Astrocyte (in vitro differentiated cells and primary cell): ENCODE measurements at places on chromosomes 3 and 15.
A peak's percentile ranks its signal among the peaks of the same experiment; 100 is the strongest.

GRCh38 chr15:82186719-82187406, 75.7 kb downstream of the EFL1 start:
- DNase-seq, result no peak
- H3K27me3 ChIP-seq, result no peaks in the 10 kb centered on the region
- H3K27ac ChIP-seq, result no peak overlapping the region
- no peak overlapping the region for H3K4me3 ChIP-seq
- H3K36me3 ChIP-seq, result no peaks in the 10 kb centered on the region

GRCh38 chr15:89857673-89858072, 36.1 kb downstream of the AP3S2 start:
- H3K4me3 ChIP-seq, result no peak overlapping the region
- no peak for DNase-seq
- H3K27me3 ChIP-seq, result no peaks in the 10 kb centered on the region
- H3K27ac ChIP-seq, result no peak overlapping the region
- H3K36me3 ChIP-seq, result peaks cover 14% of the 10 kb centered on the region
- H3K4me1 ChIP-seq, result no peaks in the 10 kb centered on the region

- no peak for DNase-seq
- H3K4me3 ChIP-seq, result no peak overlapping the region
- H3K36me3 ChIP-seq, result no peaks in the 10 kb centered on the region
- H3K27me3 ChIP-seq, result no peaks in the 10 kb centered on the region
Measured at GRCh38 chr15:24919446-24919845, 35.3 kb upstream of the SNRPN start.

DNA sequence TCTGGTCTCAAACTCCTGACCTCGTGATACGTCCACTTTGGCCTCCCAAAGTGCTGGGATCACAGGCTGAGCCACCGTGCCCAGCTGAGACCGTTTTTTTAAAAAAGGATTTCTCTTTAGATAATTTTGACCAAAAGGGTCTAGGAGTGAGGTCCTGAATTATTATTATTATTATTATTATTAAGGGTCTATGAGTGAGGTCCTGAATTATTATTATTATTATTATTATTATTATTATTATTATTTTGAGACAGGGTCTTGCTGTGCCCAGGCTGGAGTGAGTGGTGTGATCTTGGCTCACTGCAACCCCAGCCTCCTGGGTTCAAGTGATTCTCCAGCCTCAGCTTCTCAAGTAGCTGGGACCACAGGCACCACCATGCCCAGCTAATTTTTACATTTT, 20.6 kb upstream of the ARID3B start:
- DNase-seq, result no peak
- no peak overlapping the region for H3K27ac ChIP-seq
- H3K4me3 ChIP-seq, result no peak overlapping the region
- H3K36me3 ChIP-seq, result no peaks in the 10 kb centered on the region
- no peaks in the 10 kb centered on the region for H3K27me3 ChIP-seq
- H3K4me1 ChIP-seq, result peaks cover 7% of the 10 kb centered on the region

DNA sequence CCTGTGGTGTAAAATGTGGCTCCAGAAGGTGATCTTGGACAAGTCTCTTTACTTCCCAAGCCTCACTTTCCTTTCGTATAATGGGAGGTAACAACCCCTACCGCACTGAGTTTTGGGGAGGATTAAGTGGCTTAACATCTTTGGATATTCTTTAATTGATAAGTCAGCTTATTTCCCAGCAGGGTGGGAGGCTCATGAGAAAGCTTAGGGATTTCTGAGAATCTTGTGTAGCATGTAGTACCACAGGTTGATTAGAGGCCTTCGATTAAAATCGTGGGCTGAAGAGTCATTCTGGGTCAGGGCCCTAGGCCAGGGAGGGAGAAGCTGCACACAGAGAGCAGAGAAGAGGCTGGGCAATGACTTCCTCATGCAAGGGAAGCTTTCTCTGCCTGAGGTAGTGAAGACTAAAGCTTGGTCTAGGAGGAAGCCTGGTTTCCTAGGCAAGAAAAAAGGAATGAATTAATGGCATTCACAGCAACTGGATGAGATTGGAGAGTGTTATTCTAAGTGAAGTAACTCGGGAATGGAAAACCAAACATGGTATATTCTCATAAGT, 1.5 kb upstream of the NMNAT3 start:
- no peak overlapping the region for H3K4me3 ChIP-seq
- no peak for DNase-seq
- H3K27ac ChIP-seq, result no peak overlapping the region
- no peaks in the 10 kb centered on the region for H3K27me3 ChIP-seq
- no peaks in the 10 kb centered on the region for H3K4me1 ChIP-seq

- peaks cover 5% of the 10 kb centered on the region for H3K4me1 ChIP-seq
- H3K27me3 ChIP-seq, result no peaks in the 10 kb centered on the region
- H3K4me3 ChIP-seq, result no peak overlapping the region
- no peaks in the 10 kb centered on the region for H3K36me3 ChIP-seq
Measured at GRCh38 chr15:29618586-29618985, 203.7 kb downstream of the TJP1 start.

- H3K36me3 ChIP-seq, result peaks cover 31% of the 10 kb centered on the region
- no peak overlapping the region for H3K4me3 ChIP-seq
- peaks cover 6% of the 10 kb centered on the region for H3K4me1 ChIP-seq
- no peak overlapping the region for H3K27ac ChIP-seq
- H3K27me3 ChIP-seq, result no peaks in the 10 kb centered on the region
Measured at GRCh38 chr3:128100161-128100560, 23.5 kb downstream of the RUVBL1 start.

GRCh38 chr3:25910997-25911396, 121.1 kb downstream of the OXSM start:
- no peak overlapping the region for H3K4me3 ChIP-seq
- H3K36me3 ChIP-seq, result no peaks in the 10 kb centered on the region
- no peaks in the 10 kb centered on the region for H3K4me1 ChIP-seq
- no peaks in the 10 kb centered on the region for H3K27me3 ChIP-seq
- no peak for DNase-seq
- no peak overlapping the region for H3K27ac ChIP-seq

DNA sequence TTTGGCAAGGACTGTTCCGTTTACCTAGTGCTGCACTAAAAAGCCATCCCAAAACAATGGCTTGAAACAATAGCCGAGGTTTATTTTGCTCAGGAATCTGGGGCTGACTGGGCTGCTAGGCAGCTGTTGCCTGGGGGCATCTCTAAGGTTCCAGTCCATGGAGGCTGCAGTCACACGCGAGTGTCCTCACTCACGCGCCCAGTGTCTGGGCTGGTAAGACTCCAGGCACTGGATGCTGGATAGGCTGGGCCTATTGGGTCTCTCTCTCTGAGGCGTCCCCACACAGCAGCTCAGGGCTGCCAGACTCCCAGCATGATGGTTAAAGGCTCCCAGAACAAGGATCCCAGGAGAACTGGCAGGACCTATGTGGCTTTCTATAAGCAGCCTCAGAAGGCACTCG, 34.2 kb downstream of the ALS2CL start:
- H3K27ac ChIP-seq, result no peak overlapping the region
- H3K4me1 ChIP-seq, result peaks cover 10% of the 10 kb centered on the region
- no peaks in the 10 kb centered on the region for H3K36me3 ChIP-seq
- H3K27me3 ChIP-seq, result peaks cover 7% of the 10 kb centered on the region
- DNase-seq, result no peak
- H3K4me3 ChIP-seq, result no peak overlapping the region

DNA sequence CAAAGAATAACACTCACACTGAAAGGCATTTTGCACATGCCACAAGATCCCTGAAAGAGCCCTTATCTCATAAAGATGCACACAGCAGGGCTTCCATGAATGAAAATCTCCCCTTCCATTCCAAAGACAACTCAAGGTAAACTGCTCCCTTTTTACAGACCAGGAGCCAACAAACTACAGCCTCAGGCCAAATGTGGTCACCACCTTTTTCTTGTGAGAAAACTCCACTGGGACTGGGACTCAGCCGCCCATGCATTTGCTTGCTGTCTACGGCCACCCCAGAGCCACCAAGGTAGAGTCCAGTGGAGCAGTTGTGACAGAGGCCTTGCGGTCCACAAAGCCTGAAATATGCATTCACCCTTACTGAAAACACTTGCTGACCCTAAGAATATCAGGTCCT, 334.8 kb downstream of the OCA2 start:
- H3K27me3 ChIP-seq, result no peaks in the 10 kb centered on the region
- no peak overlapping the region for H3K4me3 ChIP-seq
- no peak overlapping the region for H3K27ac ChIP-seq
- no peak for DNase-seq
- H3K4me1 ChIP-seq, result no peaks in the 10 kb centered on the region

- no peak overlapping the region for H3K27ac ChIP-seq
- no peak for DNase-seq
- H3K4me3 ChIP-seq, result no peak overlapping the region
Measured at GRCh38 chr15:46304321-46304720, 669.5 kb downstream of the SQOR start.

DNA sequence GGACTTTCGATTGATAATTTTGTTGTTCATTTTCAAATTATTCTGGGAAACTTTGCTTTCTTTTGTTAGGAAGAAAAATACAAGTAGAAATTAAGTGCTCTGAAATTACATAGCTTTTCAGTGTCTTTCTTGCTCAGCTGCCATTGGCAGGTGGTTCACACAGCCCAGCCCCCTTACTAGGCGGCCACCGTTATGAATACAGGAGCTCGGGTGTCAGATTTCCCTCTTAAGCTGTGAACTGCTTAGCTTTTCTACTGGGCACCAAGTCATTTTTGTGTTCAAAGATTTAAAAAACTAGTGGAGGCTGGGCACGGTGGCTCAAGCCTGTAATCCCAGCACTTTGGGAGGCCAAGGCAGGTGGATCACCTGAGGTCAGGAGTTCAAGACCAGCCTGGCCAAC, 55.2 kb downstream of the HMG20A start:
- no peaks in the 10 kb centered on the region for H3K27me3 ChIP-seq
- no peak overlapping the region for H3K27ac ChIP-seq
- DNase-seq, result no peak
- peaks cover 1% of the 10 kb centered on the region for H3K4me1 ChIP-seq
- no peak overlapping the region for H3K4me3 ChIP-seq

DNA sequence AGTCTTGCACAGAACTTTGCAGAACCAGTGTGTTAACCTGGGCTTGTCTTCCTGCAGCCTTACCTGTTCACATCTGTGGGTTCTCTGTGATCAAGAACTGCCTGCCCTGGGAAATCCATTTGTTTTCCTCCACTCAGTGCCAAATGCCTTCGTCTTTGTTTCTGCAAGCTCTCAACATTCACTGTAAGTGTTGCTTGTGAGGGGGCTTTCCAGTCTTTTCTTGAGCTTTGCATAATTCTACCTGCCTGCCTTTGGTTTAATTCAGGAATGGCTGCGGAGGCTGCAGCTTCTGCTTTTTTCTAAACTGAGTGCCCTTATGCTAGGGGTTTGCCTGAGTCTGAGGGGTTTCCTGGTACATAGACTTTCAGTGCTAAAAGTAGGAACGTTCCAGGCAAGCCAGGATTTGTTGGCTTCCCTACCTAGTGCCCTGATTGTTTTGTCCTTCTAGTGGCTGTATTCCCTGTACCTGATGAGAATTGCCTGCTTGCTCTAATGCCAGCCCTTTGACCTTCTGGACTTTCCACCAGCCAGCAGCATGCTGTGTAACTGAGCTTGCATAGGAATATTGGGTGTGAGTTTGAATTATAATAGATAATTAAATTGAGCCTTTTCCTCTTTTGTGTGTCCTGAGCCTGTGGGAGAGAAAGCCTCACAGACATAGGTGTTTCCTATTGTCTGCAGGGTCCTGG, 96.6 kb upstream of the CLSTN2 start:
- H3K27ac ChIP-seq, result no peak overlapping the region
- no peak overlapping the region for H3K4me3 ChIP-seq
- H3K4me1 ChIP-seq, result no peaks in the 10 kb centered on the region
- no peak for DNase-seq
- H3K36me3 ChIP-seq, result no peaks in the 10 kb centered on the region

DNA sequence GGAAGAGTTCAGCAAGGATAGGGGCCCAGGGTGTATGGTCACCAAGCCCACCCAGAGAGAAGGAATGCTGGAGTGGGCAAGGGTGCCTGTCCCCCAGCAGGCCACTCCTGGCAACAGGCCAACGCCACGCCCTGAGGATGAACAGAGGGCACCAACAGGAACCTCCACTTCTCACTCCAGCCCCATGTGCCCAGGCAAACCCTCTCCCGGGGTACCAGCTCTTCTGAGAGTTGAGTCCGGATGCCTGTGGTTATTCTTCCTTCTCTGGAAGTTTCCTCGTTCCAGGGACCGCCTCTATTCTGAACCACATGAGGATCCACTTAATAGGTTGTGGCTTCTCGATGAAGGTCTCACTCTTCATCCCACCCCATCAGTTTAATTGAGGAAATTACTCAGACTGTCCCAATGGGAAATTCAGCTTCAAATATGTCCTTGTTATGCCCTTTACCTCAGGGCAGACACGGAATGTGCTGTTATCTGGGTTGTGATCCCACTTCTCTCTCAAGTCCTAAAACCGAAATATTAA, 114.3 kb downstream of the LIPC start:
- peak overlapping the region; percentile 87 for H3K27ac ChIP-seq
- no peaks in the 10 kb centered on the region for H3K36me3 ChIP-seq
- peaks cover 2% of the 10 kb centered on the region for H3K27me3 ChIP-seq
- peak; percentile 44 for DNase-seq
- peaks cover 34% of the 10 kb centered on the region for H3K4me1 ChIP-seq

DNA sequence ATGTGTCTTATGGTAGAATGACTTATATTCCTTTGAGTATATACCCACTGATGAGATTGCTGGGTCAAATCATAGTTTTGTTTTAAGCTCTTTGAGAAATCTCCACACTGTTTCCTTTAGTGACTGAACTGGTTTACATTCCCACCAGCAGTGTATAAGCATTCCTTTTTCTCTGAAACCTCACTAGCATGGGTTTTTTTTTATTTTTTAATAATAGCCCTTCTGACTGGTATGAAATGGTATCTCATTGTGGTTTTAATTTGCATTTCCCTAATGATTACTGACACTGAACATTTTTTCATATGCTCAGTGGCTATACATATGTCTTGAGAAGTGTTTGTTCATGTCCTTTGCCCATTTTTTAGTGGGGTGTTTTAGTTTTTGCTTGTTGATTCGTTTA, 494.3 kb downstream of the SQOR start:
- peak; percentile 3 for DNase-seq
- H3K4me3 ChIP-seq, result no peak overlapping the region
- H3K36me3 ChIP-seq, result no peaks in the 10 kb centered on the region
- H3K27ac ChIP-seq, result no peak overlapping the region
- no peaks in the 10 kb centered on the region for H3K27me3 ChIP-seq

- H3K36me3 ChIP-seq, result no peaks in the 10 kb centered on the region
- H3K27me3 ChIP-seq, result no peaks in the 10 kb centered on the region
- H3K4me3 ChIP-seq, result no peak overlapping the region
- DNase-seq, result no peak
- H3K27ac ChIP-seq, result no peak overlapping the region
- peaks cover 27% of the 10 kb centered on the region for H3K4me1 ChIP-seq
Measured at GRCh38 chr15:98772895-98773294, 124.6 kb downstream of the IGF1R start.

- DNase-seq, result no peak
- H3K27ac ChIP-seq, result peak overlapping the region; percentile 96
- H3K4me1 ChIP-seq, result peaks cover 5% of the 10 kb centered on the region
Measured at GRCh38 chr15:57705746-57706404, 639 bp upstream of the POLR2M start.

DNA sequence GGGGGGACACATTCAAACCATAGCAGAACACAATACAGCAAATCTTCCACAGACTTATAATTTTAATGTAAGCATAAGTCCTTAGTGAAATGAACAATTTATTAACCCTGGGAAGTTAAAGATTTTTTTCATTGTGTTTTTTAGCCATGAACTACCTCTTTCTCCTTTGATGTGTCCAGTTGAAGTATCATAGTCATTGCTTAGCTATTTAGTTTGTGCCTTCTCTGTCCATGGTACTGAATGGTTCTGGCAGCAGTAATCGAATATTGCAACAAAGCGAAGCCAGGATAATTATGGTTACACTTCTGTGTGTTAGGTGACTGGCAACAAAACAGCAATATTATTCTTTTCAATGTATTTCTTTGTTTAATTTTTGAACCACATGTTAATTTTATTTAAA, 403.0 kb upstream of the ONECUT1 start:
- no peaks in the 10 kb centered on the region for H3K36me3 ChIP-seq
- H3K27ac ChIP-seq, result no peak overlapping the region
- DNase-seq, result peak; percentile 6
- no peaks in the 10 kb centered on the region for H3K4me1 ChIP-seq
